Spinal cord (tissue), 10 donors: ENCODE measurements at places on chromosomes 1 and 21. TPM values are rescaled to one million over a fixed set of nuclear protein-coding genes. Genes with fewer than 3 reads are reported as not detected.

DNA sequence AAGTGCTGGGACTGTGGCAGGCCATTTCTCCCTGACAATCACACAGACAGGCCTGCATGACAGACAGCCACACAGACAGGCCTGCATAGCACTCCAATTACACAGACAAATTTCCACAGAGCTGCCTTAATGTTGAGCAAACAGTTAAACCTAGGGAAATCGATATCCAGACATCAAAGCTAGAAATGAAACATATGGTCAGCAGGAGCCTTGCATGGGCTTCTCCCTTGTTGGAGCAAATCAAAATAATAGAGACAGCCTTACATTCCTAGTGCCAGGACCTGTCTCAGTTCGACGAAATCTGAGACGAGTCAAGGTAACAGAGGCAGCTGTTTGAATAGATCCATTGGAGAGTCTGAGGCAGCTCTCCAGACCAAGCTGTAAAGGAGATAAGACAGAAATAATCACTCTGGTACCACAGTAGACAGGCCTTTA, 42.4 kb downstream of the OLFML3 start:
- DNase-seq = no peak

GRCh38 chr1:92441697-92442342, 44.9 kb downstream of the GFI1 start:
- peak; percentile 9 for DNase-seq

GRCh38 chr1:233620065-233620464, 6.2 kb downstream of the KCNK1 start:
- no peak for DNase-seq

GRCh38 chr1:55987491-55988249, 591.7 kb downstream of the PLPP3 start:
- DNase-seq = no peak

DNA sequence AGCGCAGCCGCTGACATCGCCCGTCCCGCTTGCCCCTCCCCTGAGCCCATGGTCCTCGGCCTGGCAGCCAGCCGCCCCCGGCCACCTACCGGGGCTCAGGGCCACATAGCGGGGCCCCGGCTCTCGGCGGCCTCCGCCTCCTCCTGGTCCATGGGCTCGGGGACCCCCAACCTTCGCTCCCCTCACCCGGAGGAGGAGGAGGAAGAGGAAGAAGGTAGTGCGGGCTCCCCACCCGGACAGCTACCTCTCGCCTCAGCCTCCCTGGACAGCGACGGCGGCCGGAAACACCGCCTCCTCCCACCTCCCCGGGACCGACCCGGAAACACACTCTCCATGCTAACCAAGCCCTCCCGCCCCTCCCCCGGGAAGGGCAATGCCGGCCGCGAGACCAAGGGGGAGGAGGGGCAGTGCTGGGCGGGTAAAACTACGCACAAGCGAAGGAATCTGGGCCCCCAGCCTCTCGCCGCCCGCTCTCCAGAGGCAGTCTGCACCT, at the start of gene KIAA0319L:
KIAA0319L (minus strand) TSS at position 286 of the 493 bp plus-strand sequence. CDS start 2,912 bp downstream, outside the sequence.
- DNase-seq = no peak

- DNase-seq = no peak
Measured at GRCh38 chr21:41919666-41920398, 34.0 kb downstream of the C2CD2 start.

DNA sequence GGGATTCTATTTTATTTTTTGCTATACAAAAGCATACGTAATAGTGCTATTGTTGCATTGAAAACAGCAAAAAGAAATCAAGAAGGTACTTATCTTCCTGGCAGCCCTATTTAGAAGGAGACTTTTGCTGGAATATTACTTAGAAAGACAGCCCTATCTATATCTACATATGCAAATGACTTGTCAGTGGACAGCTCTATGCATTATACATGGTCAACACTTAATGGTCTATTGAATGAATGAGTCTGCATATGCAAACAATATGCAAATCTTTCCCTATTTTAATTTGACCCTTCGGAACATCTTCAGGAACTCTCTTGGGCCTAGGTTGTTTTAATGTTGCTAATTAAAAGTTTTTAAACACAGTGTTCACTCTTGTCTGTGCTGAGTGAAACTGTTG, 110.8 kb downstream of the PLXNA2 start:
- no peak for DNase-seq

DNA sequence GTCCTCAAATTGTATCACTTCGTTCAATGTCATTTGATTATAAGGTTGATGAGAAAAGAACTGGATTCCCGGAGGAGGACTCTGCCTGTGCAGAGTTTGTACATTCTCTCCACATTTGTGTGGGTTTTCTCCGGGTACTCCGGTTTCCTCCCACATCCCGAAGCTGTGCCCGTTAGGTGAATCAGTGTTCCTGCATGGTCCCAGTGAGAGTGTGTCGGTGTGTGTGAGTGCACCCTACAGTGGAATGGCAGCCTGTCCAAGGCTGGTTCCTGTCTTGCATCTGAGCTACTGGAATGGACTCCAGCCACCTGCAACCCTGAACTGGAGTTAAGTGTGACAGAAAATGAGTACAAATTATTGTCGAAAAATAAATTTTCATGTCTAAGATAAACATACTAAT, 92.2 kb upstream of the KCTD3 start:
- no peak for DNase-seq

- no peak for DNase-seq
Measured at GRCh38 chr1:1752190-1752589, 26.1 kb downstream of the NADK start.

DNA sequence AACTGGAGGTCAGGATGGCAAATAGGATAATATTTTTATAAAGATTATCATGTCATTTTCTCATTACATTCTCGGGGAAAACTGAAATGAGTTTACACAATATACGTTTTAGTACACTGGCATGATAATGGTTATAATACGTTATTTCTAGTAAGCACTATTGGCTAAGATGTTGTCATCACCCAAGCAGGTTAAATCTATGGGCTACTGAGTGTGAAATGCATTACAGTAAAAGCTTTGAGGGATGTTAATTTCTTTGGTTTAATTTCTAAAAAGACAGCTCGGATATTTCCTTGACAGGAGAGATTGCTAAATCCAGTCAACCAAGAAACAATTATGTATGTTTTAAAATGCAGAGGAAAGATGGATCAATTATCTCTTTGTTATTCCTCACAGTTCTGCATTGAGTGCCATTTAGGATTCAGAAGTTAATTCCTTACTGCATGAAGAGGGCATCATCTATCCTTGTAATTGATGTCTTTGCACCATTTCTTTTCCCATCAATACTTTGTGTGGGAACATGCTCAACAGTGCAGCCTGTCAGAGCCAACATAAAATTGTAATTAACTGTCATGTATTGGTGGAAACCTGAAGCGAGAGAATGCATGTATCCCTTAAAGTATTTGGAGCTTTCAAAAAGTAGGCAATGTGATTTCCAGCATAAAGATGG, 222.4 kb upstream of the ZP4 start:
- no peak for DNase-seq

GRCh38 chr21:39934895-39935294, 67.7 kb downstream of the PCP4 start:
- no peak for DNase-seq

- DNase-seq = no peak
Measured at GRCh38 chr1:106798991-106799390, 257.5 kb upstream of the PRMT6 start.

DNA sequence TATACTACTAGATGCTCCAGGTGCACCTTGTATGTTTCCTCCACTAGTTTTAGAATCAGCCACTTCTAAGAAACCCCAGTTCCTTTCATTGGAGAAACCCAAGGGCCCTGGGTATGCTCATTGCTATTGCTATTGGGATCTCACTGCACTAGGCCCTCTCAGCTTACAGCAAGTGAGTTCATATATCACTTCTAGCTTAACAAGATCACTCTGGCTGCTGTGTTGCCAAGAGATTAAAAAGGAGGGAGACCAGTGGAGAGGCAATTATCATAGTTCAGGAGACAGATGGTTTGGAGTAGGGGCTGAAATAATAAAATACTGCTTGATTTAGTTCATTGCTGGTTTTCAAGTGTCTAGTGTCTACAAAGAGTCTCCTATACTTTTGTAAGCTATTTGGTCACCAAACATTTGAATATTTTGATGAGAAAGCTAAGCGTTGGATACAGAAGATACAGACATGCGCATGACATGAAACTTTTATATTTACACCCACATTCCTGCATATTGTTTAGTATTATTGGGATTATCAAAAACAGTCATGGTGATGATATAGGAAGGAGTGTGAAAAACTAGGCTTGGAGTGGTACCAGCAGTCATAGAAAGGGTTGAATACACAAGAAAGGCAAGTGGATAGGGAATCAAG, 671.9 kb downstream of the ADGRL2 start:
- no peak for DNase-seq

GRCh38 chr1:224486801-224487583, 52.4 kb upstream of the WDR26 start:
- DNase-seq = peak; percentile 10

DNA sequence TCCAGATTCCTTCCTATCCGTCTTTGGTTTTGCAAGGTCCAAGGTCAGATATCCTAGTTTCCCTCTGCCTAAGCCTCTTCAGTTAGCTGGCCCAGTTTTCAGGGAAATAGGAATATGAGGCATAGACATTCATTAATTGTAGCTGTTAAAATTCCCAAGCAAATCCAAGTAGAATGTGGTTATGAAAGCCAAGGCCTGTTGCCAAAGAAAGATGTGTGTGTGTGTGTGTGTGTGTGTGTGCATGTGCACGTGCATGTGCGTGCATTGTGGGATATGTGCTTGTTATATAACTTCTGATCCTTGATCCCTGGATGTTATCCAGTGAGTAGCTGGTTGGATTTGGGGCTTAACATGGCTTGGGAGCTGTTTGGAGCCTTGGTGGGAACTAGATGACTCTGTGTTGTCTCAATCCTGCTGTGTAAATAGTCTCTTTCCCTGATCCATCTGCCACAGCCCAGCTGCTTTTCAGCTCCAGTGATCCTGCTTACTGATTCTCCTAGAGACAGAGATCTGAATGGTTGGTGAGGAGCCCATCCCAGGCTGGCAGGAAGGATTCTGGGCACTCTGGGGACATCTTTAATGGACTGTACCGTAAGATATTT, 70.6 kb upstream of the GCLM start:
- peak; percentile 13 for DNase-seq

- DNase-seq = no peak
Measured at GRCh38 chr1:117571496-117571895, 34.4 kb upstream of the TENT5C start.

Gene CLCNKB
- 1.9 TPM for total RNA-seq

Gene PSMA5
- total RNA-seq = 67.6 TPM

Gene FAM72C
- total RNA-seq = 1.2 TPM

Gene MYCL
- total RNA-seq = 6.1 TPM

Gene RIIAD1
- 5.2 TPM for total RNA-seq

Gene DCST1
- not detected for total RNA-seq

Gene SLAMF9
- total RNA-seq = not detected

Gene SPATA1
- 0.99 TPM for total RNA-seq

Gene VWA5B1
- 10.4 TPM for total RNA-seq
